ENCODE measurements at places on chromosomes 1 and 21.

DNA sequence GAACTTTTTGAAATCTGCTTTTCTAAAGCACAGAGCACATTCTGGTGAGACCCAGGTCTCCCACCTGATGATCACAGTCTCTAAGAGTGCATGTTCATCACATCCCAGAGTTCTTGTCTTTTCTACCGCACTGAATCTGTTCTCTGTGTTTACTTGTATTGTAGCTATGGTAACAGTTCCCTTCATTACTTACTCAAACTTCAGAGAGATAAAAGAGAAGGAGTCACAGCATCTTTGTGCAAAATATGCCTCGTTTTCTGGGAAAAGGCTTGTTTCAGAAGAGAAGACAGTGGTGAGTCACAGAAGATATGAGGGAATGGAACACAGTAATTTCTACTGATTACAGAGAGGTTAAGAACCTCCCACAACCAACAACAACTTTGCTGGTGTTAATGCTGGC lies 580.6 kb downstream of the PLA2G4A start:
- no peak for DNase-seq

DNA sequence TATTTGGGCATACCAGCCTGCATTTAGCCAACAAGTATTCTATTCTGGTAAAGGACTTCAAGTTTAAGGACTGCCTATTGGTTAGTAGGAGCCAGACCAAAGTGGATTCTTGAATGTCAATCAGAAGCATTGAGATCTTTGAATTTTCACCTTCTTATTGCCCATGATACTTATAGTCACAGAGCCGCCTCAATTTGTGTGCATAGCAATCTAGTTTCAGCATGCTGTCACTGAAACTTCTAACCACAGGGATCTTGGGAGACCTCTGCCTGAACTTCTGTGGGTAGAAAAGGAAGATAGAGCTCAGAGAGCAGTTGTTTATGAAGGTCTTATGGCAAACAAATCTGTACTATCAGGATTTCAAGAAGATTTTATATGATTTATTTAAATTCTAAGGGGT lies 501.4 kb upstream of the USP24 start:
- DNase-seq: no peak

DNA sequence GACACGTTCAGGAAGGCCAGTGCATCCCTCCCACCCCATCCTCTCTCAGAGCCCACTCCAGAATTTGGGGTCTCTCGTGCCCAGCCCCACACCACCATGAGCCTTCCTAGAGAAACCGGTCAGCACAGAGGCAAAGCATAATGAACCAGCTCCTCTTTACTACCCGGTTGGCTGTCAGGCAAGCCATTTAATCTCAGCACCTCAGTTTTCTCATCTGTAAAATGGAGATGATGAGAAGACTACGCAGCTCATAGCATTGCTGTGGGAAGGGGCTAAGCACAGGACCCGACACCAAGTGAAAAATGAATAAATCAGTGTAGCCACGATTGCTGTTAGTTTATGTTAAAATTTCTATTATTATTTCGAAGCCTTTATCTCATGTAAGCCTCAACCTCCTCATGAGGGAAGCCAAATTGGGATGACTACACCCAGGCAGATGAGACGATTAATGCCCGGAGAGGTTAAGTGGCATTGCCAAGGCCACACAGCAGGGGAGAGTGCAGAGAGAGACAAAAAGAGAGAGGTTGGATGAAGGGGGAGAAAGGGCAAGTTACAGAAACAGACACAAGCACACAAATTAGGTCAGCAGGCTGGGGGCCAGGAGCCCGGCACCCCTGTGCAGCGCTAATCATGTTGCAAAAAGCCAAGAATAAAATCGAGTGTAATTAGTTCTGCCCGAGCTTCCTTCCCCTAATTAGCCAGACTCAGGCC lies 25.7 kb downstream of the SDC3 start:
- DNase-seq: no peak

- DNase-seq: no peak
Measured at GRCh38 chr1:98482611-98483010, 178.9 kb upstream of the SNX7 start.

- no peak for DNase-seq
Measured at GRCh38 chr1:103025858-103026409, 82.4 kb downstream of the COL11A1 start.
